Memory B cell (primary cell): ENCODE measurements at places on chromosomes 7 and 10.

DNA sequence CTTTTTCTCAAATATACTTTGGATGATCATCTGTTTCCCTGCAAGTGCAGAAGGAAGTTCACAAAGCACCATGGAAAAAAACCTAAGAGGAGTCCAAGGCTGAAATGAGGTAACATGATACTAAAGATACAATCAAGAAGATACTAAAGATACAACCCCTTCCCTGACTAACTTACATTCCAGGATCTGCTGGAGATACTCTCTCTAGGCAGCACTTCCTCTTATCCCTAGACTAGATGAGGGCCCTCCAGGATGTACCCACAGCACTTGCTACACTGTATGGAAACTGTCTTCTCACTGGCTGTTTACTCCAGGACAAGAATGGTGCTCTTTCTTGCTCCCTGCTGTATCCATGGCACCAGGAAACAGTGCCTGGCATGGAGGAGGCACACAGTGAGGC lies 116.4 kb upstream of the NFE2L3 start:
- DNase-seq: no peak

- DNase-seq: no peak
Observed at GRCh38 chr10:79184145-79184625, 115.4 kb downstream of the ZMIZ1 start.

GRCh38 chr7:68474661-68475216 lies 1123.5 kb upstream of the AUTS2 start:
- no peak for DNase-seq

- DNase-seq: no peak
Observed at GRCh38 chr10:17443707-17444387, 10.5 kb downstream of the ST8SIA6 start.

GRCh38 chr10:81280497-81281479 lies 594.2 kb upstream of the NRG3 start:
- no peak for DNase-seq

- DNase-seq: no peak
Observed at GRCh38 chr7:135911099-135911498, 66.1 kb downstream of the MTPN start.

DNA sequence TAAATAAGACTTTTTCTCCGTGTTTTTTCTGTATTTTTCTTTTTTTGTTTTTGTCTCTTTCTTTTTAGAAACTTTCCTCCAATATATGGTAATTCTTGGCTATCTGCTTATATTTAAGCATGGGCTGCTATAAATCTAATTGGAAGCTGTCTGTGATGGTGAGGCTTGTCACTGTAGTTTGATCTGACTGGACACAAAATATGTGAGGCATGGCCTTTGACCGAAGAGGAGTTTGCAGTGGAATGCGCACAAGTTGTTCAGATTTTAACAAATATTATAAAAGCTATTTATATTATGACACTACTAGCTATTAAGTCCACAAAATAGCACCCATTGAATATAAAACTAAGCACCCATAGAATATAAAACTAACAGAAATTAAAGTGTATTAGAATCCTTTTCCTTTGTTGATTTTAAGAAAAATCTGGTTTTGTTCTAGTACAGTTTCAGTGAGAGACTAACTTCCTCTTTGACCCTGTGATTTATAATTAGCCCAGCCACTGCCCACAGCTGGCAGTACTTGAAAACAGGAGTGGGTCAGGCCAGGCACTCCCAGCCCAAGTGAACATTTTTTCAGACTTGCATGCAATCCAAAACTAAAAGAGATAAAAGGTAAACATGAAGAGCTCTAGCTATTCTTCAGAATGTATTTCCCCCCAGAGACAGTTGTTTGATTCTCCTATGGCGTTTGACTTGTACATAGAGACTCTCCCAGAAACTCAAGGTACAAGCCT lies 69.9 kb upstream of the FGL2 start:
- DNase-seq: peak; percentile 6

DNA sequence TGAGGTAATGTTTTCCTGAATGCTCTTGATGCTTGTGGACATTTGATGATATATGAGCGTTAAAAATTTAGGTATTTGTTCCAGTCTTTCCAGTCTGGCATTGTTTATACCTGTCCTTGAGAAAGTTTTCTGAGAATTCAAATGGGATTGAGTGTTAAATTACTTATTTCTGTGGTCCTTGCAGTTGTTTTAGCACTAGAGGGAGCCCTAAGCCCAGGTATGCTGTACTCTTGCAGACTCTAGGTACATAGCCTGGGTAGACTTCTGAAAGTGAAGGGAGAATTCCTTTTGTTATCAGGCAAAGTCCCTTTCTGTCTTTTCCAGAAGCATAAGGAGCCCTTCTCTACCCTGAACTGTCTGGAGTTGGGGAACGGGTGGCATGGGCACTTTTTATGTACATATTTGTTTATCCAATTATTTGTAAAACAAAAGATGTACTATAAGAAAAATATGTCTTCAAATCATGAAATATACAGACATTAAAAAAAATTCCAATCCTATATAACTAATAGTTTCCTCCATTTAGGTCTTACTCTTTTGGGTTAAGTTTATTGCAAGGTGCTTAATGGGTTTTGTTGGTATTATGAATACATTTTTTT lies 262.1 kb downstream of the ATRNL1 start:
- DNase-seq: no peak
